ENCODE measurements at places on chromosomes 12 and 14. TPM values are rescaled to one million over a fixed set of nuclear protein-coding genes. Genes with fewer than 3 reads are reported as not detected.

DNA sequence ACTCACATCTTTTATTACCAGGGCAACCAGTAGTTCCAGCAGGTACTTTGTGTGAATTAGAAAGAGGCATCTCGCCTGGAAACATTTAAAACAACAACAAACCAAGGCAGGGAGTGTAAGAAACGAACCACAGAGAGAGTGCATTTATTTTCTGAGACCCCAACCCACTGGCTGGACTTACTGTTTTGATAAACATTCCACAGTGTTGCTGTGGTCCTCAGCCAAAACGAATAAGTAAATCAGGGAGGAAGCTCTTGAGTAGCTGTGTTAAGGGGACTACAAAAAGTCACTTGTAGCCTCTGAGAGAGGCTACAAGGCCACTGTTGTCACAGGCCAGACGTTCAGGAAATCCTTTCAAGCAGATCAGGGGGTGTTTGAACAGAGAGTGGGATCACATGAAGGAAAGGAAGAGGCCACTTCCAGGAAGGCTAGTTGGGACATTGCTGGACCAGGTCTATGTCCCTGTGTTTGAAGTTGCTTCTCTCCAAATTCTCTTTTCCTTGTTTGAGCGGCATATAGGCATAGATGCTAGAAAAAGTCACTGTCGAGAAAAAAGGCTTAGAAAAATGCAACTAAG lies 33.8 kb downstream of the DMAC2L start:
- no peaks in the 10 kb centered on the region for H3K27me3 ChIP-seq
- H3K4me3 ChIP-seq, result no peak overlapping the region
- H3K27ac ChIP-seq, result no peak overlapping the region
- no peak for DNase-seq
- H3K4me1 ChIP-seq, result peaks cover 26% of the 10 kb centered on the region

- H3K27ac ChIP-seq, result no peak overlapping the region
- no peak overlapping the region for H3K4me3 ChIP-seq
- H3K27me3 ChIP-seq, result no peaks in the 10 kb centered on the region
- no peak for DNase-seq
- no peaks in the 10 kb centered on the region for H3K4me1 ChIP-seq
- no peaks in the 10 kb centered on the region for H3K36me3 ChIP-seq
Observed at GRCh38 chr12:39937119-39937518, 168.8 kb downstream of the SLC2A13 start.

DNA sequence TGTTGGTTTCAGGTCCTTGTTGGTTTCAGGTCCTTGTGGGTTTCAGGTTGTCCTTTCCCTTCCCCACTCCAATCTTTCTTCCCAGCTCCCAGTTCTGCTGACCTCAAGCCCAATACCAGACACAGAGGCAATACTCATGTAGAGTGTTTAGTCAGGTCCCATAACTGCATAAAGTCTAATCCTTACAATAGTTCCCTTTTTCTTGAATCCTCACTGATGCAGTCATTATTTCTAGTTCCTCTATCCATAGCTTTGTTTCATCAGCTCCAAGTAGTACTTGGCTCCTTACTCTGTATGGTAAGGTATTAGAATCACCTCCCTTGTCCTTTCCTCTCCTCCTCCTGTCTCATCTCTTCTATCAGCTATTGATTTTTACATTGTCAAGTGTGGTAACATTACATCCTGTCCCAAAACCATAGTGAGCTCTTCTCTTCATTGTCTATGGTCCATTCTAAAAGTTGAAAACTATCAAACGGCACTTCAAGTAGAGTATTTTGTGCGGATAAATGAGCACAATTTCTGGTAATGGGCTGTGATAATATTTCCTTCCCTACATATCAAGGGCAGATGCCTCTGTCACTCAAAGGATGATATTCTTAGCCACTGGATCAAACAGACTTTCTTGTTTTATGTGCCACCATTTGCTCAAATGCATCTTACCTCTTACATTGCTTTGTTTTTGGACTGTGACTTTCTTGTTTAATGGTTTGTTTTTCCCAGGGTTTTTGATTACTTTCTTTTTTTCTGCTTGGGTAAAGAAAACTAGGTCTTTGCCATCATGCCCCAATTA lies 57.2 kb upstream of the JDP2 start:
- DNase-seq, result no peak
- H3K27me3 ChIP-seq, result no peaks in the 10 kb centered on the region
- H3K4me1 ChIP-seq, result no peaks in the 10 kb centered on the region
- H3K4me3 ChIP-seq, result no peak overlapping the region
- no peaks in the 10 kb centered on the region for H3K36me3 ChIP-seq
- no peak overlapping the region for H3K27ac ChIP-seq

GRCh38 chr12:93766796-93767523 lies 89.8 kb downstream of the CRADD start:
- H3K27me3 ChIP-seq, result no peaks in the 10 kb centered on the region
- H3K36me3 ChIP-seq, result no peaks in the 10 kb centered on the region
- H3K4me1 ChIP-seq, result peaks cover 17% of the 10 kb centered on the region
- no peak overlapping the region for H3K27ac ChIP-seq

DNA sequence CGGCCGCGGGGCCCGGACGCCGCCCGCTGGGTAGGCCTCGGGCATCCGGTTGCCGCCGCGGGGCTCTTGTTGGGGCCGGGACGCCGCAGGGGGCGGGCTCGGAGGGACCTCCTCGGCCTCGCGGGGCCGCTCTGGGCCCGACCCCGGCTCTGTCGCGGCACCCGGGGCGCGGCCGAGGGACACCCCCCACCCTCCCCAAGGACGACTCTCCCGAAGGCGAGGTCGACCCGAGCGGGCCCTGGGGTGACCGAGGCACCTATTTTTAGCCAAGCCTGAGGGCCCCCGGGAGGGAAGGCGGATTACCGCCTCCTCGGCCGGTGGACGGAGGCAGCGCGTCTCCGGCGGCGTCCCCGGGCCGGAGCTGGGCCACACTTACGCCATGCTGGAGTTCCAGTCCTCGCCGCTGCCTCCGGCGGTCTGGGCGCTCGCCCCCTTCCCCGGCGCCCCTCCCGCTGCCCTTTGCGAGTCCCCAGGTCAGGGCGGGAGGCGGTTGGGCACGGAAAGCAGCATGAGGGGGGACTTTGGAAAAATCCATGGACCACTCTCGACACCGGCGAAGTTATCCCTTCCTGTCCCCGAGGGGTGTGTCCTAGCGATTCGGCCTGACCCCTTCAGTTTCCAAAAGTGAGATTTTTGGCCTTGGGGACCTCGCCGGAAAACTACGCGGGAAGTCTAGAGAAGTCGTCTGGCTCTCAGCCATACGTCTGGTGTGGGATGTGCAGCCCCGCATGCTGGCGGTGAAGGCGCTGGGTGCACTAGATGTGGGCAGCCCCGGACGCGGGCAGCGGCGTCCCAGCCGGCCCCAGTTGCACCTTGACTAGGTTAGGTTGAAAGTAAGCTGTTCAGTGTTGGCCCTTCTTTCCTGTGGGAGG lies 699 bp downstream of the KTN1 start:
- peaks cover 2% of the 10 kb centered on the region for H3K36me3 ChIP-seq
- peak overlapping the region; percentile 76 for H3K27ac ChIP-seq
- H3K4me1 ChIP-seq, result peaks cover 36% of the 10 kb centered on the region
- DNase-seq, result peak; percentile 58
- no peaks in the 10 kb centered on the region for H3K27me3 ChIP-seq
- H3K4me3 ChIP-seq, result peak overlapping the region; percentile 90

DNA sequence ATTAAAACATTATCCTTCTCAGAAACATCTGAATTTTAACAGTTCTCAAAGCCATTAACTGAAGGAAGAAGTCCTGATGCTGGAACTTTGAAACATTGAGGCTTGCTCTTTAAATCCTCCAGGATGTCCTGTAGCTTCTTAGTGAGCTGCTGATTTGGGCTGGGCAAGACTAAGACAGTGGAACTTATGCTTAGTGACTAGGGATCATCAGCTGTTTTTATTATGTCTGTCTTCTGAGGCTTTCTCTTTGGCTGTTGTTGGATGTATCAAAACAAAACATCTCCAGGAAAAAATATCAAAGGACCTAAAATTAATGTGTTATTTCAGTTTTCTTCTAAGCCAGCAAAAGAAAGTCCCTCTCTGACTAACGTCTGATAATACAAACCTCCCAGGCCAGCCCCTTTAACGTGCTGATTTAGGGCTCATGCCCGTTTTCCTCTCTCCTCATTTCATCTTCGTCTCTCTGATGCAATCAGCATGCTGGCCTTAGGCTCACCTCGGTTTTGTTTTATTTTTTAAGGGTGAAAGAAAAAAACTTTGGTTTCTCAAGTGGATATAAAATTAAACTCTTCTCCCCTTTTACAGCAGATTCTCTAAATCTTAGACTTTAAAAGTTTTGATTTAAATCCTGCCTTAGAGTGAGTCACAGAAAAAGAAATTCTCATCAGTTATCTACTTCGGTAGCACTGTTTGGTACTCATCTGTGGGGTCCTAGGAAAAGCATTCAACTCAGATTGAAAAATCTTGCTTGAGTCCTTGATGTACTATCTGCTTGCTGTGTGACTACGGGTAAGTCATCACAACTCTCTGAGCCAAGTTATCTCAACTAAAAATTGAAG lies 106.2 kb upstream of the CCDC91 start:
- no peak overlapping the region for H3K4me3 ChIP-seq
- peaks cover 5% of the 10 kb centered on the region for H3K27me3 ChIP-seq
- H3K4me1 ChIP-seq, result peaks cover 21% of the 10 kb centered on the region
- H3K36me3 ChIP-seq, result no peaks in the 10 kb centered on the region
- H3K27ac ChIP-seq, result no peak overlapping the region

DNA sequence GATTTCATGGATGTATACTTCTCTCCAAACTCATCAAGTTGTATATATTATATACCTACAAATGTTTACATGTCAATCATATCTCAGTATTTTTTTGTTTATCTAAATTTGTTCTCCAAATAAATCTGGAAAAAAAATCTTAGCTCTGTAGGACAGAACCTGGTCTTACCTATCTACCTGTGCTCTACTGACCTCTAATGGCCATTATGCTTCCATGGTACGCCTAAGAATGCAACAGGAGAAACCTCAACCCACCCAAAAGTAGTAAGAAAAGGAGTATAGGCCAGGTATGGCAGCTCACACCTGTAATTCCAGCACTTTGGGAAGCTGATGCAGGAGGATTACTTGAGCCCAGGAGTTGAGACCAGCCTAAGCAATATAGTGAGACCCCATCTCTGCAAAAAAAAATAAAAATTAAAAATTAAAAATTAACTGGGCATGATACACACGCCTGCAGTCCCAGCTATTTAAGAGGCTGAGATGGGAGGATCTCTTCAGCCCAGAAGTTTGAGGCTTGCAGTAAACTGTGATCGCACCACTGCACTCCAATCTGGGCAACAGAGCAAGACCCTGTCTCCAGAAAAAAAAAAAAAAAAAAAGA lies 8.7 kb downstream of the OR11H4 start:
- no peaks in the 10 kb centered on the region for H3K4me1 ChIP-seq
- H3K4me3 ChIP-seq, result no peak overlapping the region
- no peaks in the 10 kb centered on the region for H3K36me3 ChIP-seq
- H3K27me3 ChIP-seq, result no peaks in the 10 kb centered on the region
- H3K27ac ChIP-seq, result no peak overlapping the region

DNA sequence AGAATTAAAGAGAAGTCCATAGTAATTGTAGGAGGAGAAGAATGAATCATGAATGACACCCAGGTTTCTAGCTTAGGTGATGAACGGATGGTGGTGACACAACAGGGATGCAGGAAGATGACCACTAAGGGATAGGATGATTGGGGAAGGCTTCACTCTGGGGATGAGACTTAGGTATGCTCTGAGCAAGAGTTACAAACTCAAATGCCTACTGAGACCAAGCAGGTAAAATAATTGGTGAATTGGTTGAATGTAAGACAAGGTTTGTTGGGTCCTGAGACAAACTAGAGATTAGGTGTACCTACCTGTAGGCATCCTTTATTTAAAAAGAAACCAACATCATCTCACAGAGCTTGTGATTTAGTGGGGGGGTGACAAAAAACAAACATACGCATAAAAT lies 116.3 kb downstream of the CFAP54 start:
- H3K4me1 ChIP-seq, result no peaks in the 10 kb centered on the region
- H3K4me3 ChIP-seq, result no peak overlapping the region
- no peak for DNase-seq
- no peaks in the 10 kb centered on the region for H3K36me3 ChIP-seq

- no peak overlapping the region for H3K27ac ChIP-seq
- H3K4me1 ChIP-seq, result peaks cover 4% of the 10 kb centered on the region
- H3K4me3 ChIP-seq, result no peak overlapping the region
- H3K36me3 ChIP-seq, result no peaks in the 10 kb centered on the region
Observed at GRCh38 chr12:8685051-8685450, 12.7 kb upstream of the RIMKLB start.

- peak overlapping the region; percentile 22 for H3K4me3 ChIP-seq
- no peaks in the 10 kb centered on the region for H3K36me3 ChIP-seq
- no peaks in the 10 kb centered on the region for H3K27me3 ChIP-seq
Observed at GRCh38 chr12:49903351-49903699, 375 bp downstream of the FAIM2 start.

- peak overlapping the region; percentile 30 for H3K4me3 ChIP-seq
- peaks cover 2% of the 10 kb centered on the region for H3K36me3 ChIP-seq
- H3K27ac ChIP-seq, result peak overlapping the region; percentile 79
- DNase-seq, result peak; percentile 60
- H3K27me3 ChIP-seq, result no peaks in the 10 kb centered on the region
Observed at GRCh38 chr12:28253161-28253641, 62.9 kb downstream of the CCDC91 start.

The CIROP gene
- total RNA-seq, result not detected

The FAR2 gene
- 2.2 TPM for total RNA-seq

The ISM2 gene
- total RNA-seq, result not detected

The SERPINA12 gene
- not detected for total RNA-seq
